Regular cardiac myocyte (primary cell): ENCODE measurements at places on chromosomes 5 and 9. TPM values are rescaled to one million over a fixed set of nuclear protein-coding genes. Genes with fewer than 3 reads are reported as not detected.

Gene PCDHGA2
- 1.5 and 3.1 TPM in 2 replicates for total RNA-seq

Gene SLCO6A1
- total RNA-seq = not detected in 2 replicates

Gene SLC34A3
- not detected in 2 replicates for total RNA-seq

Gene PCDHB3
- total RNA-seq = 0.19 and 3.9 TPM in 2 replicates

Gene ABO
- not detected in 2 replicates for total RNA-seq

Gene LCN15
- total RNA-seq = not detected in 2 replicates

Gene PAIP1
- total RNA-seq = 76.1 and 82.2 TPM in 2 replicates

Gene PCDHB16
- total RNA-seq = 0.19 and 1.7 TPM in 2 replicates

Gene ORM2
- not detected in 2 replicates for total RNA-seq

Gene NTNG2
- total RNA-seq = 0.96 and 2.8 TPM in 2 replicates

Gene ENHO
- total RNA-seq = 0.28 TPM in 1 of 2 replicates, not detected in the other
